GM19239 (cell line): ENCODE measurements at places on chromosomes 5 and 9.

DNA sequence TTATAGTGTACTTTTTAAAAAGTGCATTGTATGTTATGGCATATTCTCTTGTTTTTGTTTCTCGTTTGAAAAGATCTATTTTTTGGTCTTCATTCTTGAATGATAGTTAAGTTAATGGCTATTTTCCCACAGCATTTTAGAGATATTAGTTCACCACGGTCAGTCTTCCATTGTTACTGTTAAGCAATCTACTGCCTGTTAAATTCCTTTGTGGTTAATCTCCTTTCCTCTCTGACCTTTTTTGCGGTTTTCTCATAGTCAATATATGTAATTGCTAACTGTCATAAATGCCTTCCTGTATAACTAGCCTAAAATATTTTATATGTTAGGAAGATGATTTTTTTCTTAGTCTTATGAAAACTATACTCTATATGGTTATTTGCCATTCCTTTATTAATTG lies 250.8 kb upstream of the FBXL7 start:
- DNase-seq: no peak

- DNase-seq: no peak
These were observed 507.0 kb downstream of the TAF11L14 start for GRCh38 chr5:18141222-18141621.

DNA sequence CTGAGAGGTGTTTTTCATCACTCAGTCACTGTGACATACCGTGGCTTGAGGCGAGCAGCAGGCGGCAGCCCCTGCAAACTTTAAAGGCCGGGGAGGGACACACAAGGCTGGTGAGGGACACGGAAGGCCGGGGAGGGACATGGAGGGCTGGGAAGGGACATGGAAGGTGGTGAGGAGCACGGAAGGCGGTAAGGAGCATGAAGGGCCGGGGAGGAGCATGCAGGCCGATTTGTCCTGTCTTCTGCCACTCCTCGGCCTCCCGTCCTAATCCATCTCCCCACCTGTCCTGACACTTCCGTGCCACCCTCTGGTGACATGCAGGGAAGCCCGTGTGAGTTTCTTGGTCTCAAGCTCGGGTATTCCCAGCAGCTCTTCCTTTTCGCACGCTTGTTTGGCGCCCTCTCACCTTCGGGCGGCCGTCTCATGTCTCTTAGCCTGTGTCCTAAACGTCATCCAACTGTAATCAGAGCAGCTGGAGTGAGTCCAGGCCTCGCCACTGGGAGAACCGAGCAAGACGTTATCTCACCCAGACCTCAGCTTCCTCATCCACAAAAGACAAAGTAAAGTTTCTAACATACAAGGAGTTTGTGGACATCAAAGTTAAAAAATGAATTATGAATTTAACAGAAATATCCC lies 126.5 kb downstream of the MRPL36 start:
- DNase-seq: no peak

GRCh38 chr9:70672161-70672649 lies 257.7 kb upstream of the KLF9 start:
- no peak for DNase-seq

- DNase-seq: no peak
These were observed 124.8 kb downstream of the FRMD3 start for GRCh38 chr9:83413367-83413766.

- no peak for DNase-seq
These were observed 133.4 kb downstream of the TRPM3 start for GRCh38 chr9:70987986-70988385.

GRCh38 chr9:16133556-16134227 lies 580.8 kb downstream of the CCDC171 start:
- peak; percentile 37 for DNase-seq

DNA sequence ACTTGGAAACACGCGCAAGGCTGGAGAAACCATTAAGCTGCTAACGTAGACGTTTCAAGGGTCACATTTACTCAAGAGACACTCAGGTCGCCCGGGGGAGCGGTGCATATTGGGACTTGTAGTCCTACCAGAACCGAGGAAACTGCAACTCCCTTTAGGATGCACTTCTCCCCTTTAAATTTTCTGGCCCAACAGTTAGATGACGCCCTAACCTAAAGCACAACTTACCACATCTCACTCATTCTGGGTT lies 384 bp upstream of the DMXL1 start:
- no peak for DNase-seq
